ENCODE measurements at places on chromosomes 11 and 22. TPM values are rescaled to one million over a fixed set of nuclear protein-coding genes. Genes with fewer than 3 reads are reported as not detected.

The ANKK1 gene
- polyA plus RNA-seq = 0.05 TPM

- no peak for DNase-seq
These were observed 23.5 kb upstream of the YPEL1 start for GRCh38 chr22:21759093-21759492.

DNA sequence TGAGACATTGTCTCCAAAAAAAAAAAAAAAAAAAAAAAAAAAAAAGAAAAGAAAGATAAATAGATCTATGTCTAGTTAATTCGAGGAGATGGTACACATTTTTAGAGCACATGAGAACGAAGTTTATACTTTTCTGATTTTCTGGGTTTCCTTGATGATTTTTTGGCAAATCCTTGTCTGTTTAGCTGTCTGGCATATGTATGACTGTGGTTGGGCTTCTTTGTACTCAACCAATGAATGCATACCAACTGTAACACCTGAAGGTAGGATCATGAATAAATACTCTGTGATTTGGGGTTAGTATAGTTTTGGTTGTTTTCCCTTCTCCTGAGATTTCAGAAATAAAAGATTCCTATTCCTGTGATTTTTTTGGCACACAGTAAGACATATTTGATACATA is 63.1 kb downstream of the ARHGEF12 start:
- no peak for DNase-seq

DNA sequence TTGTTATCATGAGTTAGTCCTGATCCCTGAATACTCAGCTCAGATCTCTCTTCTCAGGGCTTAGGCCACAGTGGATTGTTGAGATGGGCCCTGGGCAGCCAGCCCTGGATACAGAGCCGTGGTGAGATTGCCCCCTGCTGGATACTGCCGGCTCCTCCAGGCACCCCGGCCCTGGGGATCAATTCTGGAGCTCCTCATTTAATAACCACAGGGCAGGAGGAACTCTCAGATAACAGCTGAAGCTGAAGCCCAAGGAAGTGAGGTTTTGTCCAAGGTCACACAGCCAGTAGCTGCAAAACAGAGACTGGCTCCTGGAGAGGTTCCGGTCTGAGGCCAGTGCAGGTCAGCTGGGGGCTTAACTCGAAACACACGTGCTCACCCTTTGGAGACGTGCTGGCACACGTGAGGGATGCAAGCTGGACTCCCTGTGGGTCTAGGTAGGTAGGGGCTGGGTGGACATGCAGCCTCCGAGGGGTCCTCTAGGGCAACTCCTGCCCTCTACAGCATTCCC is 16.0 kb downstream of the USH1C start:
- peak; percentile 88 for DNase-seq

Measured in SK-N-SH (cell line).